ENCODE measurements at places on chromosomes 5 and 9. TPM values are rescaled to one million over a fixed set of nuclear protein-coding genes. Genes with fewer than 3 reads are reported as not detected.

Gene HRH2
- total RNA-seq = not detected

Gene PCDHA13
- under 0.01 TPM for total RNA-seq

Gene RASGRF2
- total RNA-seq = 12.1 TPM

Gene QRFP
- not detected for total RNA-seq

Gene INSL6
- total RNA-seq = not detected

Gene BARHL1
- total RNA-seq = not detected

DNA sequence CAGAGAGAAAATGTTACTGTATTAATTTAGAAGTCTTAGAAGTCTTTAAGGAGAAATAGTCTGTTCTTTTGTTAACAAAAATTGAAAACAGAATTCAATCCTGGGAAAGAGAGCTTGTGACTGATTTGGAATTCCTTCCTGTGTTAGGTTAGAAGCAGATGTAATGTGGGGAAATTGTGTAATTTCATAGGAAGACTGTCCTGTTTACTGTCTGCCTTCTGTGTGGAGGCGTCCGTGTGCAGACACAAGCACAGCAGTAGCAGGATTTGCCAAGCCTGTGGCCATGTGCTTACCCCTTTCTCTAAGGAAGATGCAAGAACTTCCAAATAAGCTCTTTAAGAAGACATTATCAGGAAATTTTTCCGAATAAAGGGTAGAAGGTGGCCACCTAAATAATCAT lies 36.7 kb upstream of the F2R start:
- H3K4me3 ChIP-seq = no peak overlapping the region
- H3K27ac ChIP-seq = no peak overlapping the region
- H3K36me3 ChIP-seq = no peaks in the 10 kb centered on the region
- no peaks in the 10 kb centered on the region for H3K4me1 ChIP-seq

- H3K4me1 ChIP-seq = peaks cover 4% of the 10 kb centered on the region
- H3K27ac ChIP-seq = peak overlapping the region; percentile 57
- no peak for DNase-seq
- no peaks in the 10 kb centered on the region for H3K36me3 ChIP-seq
Observed at GRCh38 chr9:104090578-104090977, 3.5 kb upstream of the SMC2 start.

DNA sequence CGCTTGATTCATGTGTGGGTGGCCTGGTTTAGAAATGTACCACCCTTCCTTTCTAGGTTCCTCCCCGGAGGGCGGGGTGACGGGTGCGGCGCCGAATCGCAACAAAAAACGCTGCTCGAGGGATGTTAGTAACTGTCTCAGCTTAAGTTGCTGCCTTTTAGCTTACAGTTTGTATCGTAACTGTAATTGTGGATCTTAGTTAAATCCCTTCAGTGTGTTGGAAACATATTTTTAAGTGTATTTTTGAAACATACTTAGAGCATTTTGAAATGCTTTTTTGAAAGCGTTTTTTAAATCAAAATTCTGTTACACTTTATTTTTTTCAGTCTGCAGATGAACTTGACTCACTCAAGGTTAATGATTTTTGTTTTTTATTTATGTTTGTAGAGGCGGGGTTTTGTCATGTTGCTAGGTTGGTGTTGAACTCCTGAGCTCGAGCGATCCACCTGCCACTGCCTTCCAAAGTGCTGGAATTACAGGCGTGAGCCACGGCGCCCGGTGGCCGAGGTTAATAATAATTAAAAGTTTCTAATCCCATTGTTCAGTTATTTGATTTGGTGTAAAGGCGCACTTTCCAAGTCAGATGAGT lies 997 bp upstream of the CHD1 start:
- peak overlapping the region; percentile 100 for H3K27ac ChIP-seq
- H3K4me3 ChIP-seq = peak overlapping the region; percentile 97
- H3K27me3 ChIP-seq = no peaks in the 10 kb centered on the region
- no peaks in the 10 kb centered on the region for H3K4me1 ChIP-seq

DNA sequence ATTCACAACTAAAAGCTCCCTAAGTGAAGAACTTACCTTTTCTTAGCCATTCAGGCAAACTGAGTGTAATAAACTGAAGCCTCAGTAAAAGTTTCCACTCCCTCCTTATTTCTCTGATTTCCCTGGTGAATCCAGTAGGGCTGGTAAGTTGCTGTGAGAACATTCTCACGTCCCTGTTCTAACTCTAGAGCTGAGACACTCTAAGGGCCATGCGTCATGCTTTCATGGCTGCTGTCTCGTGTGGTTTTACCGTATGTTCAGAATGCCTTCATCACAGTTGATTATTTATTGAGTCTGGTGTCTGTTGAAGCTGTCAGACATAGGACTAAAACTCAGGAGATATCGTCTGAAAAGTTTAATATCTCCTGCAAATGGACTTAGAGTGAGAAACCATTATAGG lies 1.3 kb downstream of the OR2S2 start:
- no peaks in the 10 kb centered on the region for H3K36me3 ChIP-seq
- H3K27ac ChIP-seq = no peak overlapping the region
- no peaks in the 10 kb centered on the region for H3K27me3 ChIP-seq
- H3K4me1 ChIP-seq = no peaks in the 10 kb centered on the region
- no peak overlapping the region for H3K4me3 ChIP-seq
- DNase-seq = no peak

GRCh38 chr5:57896576-57896975 lies 414.0 kb upstream of the ACTBL2 start:
- H3K4me3 ChIP-seq = no peak overlapping the region
- no peak overlapping the region for H3K27ac ChIP-seq
- DNase-seq = peak; percentile 37
- no peaks in the 10 kb centered on the region for H3K36me3 ChIP-seq

DNA sequence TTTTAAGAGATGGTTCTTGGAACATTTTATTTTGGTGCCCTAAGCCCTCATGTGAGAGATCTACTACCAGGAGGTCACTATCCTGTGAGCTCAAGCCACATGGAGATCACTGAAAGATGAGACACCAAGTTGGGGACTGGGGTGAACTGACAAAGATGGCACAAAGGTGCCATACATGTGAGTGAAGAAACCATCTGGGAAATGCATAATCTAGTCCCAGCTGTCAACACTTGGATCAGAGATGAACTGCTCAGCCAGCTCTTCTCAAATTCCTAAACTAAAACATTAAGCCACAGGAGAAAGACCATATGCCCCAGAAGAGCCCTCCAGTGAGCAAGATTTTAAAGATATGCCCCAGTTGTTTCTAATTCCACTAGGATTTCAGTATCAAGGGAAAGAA lies 22.2 kb upstream of the MYOT start:
- H3K4me3 ChIP-seq = no peak overlapping the region
- H3K27ac ChIP-seq = no peak overlapping the region
- DNase-seq = no peak

- H3K4me1 ChIP-seq = no peaks in the 10 kb centered on the region
- no peaks in the 10 kb centered on the region for H3K27me3 ChIP-seq
- H3K27ac ChIP-seq = no peak overlapping the region
- no peak for DNase-seq
Observed at GRCh38 chr9:88922091-88922490, 69.2 kb upstream of the S1PR3 start.

- no peak overlapping the region for H3K27ac ChIP-seq
- peaks cover 1% of the 10 kb centered on the region for H3K36me3 ChIP-seq
- DNase-seq = peak; percentile 72
- no peaks in the 10 kb centered on the region for H3K27me3 ChIP-seq
Observed at GRCh38 chr9:100216178-100216787, 117.2 kb downstream of the INVS start.

DNA sequence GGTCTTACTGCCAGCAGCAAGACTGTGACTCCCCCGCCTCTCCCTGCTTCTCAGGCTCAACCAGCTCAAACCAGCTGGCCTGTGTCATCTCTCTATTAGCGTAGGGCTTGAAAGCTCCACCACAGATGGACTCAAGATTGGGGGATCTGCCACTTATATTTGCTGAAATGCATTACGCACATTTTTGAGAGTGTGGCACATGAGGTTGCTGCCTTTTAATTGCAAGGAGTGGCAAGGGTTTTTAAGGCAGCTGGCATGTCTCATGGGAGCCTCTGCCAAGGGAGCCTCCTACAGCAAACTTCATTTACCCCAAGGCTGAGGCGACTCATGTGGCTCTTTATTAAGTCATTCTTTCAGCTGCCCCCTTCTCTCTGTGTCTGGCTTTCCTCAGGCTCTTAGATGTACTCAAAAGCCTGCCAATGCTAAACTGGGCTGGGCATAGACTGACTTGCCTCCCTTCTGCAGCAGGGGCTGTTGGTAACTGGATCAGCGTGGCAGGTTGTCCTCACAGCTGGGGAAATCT lies 219.3 kb downstream of the SMARCA2 start:
- no peaks in the 10 kb centered on the region for H3K4me1 ChIP-seq
- no peaks in the 10 kb centered on the region for H3K27me3 ChIP-seq
- no peak overlapping the region for H3K4me3 ChIP-seq
- H3K36me3 ChIP-seq = no peaks in the 10 kb centered on the region

GRCh38 chr5:38655691-38656090 lies 99.2 kb upstream of the LIFR start:
- no peak overlapping the region for H3K4me3 ChIP-seq
- H3K27ac ChIP-seq = no peak overlapping the region
- no peaks in the 10 kb centered on the region for H3K4me1 ChIP-seq
- DNase-seq = no peak
- peaks cover 2% of the 10 kb centered on the region for H3K27me3 ChIP-seq

GRCh38 chr5:67799732-67800234 lies 415.8 kb upstream of the PIK3R1 start:
- DNase-seq = peak; percentile 39
- no peaks in the 10 kb centered on the region for H3K36me3 ChIP-seq
- H3K4me3 ChIP-seq = no peak overlapping the region
- H3K27me3 ChIP-seq = no peaks in the 10 kb centered on the region
- H3K27ac ChIP-seq = no peak overlapping the region
